ENCODE measurements at places on chromosomes 5 and 9.

GRCh38 chr9:131319486-131319885, 30.0 kb downstream of the PLPP7 start:
- no peak for DNase-seq

DNA sequence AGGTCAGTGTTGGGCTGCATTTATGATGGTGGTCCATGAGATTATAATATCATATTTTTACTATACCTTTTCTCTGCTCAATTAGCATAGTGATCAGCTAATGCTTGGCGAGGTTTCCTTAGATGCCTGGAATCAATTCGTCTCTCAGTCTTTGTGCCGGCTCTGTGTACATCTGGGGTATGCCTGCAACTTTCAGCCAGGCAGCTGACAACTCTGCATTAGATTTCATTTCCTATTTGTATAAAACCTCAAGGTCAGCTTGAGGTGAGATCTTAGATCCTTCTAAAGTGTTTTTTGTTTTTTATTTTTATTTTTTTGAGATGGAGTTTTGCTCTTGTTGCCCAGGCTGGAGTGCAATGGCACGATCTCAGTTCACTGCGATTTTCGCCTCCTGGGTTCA, 86.8 kb downstream of the MELK start:
- DNase-seq: no peak

GRCh38 chr5:171285465-171285864, 23.6 kb upstream of the TLX3 start:
- DNase-seq: no peak

DNA sequence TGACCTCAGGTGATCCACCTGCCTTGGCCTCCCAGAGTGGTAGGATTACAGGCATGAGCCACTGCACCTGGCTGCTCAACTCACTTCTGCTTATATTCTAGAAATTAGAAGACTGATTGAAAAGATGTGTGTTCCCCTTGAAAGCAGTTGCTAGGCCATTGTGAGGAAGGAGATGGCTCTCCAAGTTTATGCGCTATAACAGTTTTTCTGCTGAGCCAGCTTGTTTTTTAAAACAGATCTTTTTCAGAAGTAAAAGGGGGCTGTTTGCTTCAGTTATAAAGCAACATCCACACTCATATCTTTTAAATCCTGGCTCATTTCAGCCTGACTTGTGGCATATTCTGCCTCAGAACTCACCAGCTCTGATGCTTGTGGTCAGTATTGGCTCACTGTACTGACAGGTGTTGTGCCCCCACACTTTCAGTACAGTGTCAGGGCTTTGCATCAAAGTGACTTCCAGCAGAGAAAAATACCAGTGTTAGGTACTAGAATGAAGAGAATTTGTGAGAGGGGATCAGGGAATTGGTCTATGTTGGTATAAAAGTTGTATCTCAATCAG, 49.4 kb downstream of the NUP214 start:
- DNase-seq: no peak

- no peak for DNase-seq
Observed at GRCh38 chr5:57482671-57483106, at the start of gene ACTBL2. ACTBL2 (minus strand) TSS chr5:57482811; CDS start chr5:57482707, 104 bp downstream.

- no peak for DNase-seq
Observed at GRCh38 chr5:59296317-59297264, 596.9 kb downstream of the PDE4D start.

- no peak for DNase-seq
Observed at GRCh38 chr9:20630241-20630943, 8.1 kb upstream of the MLLT3 start.

GRCh38 chr9:93698140-93698908, 121.9 kb downstream of the PHF2 start:
- DNase-seq: no peak
